GM23248 (cell line): ENCODE measurements at places on chromosomes 3 and 15.

- DNase-seq: peak; percentile 36
Measured at GRCh38 chr3:12895391-12896062, 54.2 kb upstream of the RPL32 start.

DNA sequence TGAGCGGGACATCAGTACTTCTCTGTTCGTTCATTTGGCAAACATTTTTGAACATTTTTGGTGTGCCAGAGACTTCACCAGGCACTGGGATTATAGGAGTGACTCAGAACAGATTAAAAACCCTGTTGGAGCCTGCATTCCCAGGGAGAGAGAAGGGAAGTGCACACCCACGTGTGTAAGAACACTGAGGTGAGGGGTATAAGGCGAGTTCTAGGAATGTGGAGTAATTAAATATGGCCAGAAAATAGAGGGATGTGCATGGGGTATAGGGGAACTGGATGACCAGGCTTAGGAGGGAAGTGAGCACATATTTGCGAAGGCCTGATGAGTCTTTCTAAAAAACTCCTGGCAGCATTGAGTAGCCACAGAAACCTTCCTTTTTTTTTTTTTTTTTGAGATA, 401.2 kb upstream of the C2CD4B start:
- DNase-seq: peak; percentile 66

DNA sequence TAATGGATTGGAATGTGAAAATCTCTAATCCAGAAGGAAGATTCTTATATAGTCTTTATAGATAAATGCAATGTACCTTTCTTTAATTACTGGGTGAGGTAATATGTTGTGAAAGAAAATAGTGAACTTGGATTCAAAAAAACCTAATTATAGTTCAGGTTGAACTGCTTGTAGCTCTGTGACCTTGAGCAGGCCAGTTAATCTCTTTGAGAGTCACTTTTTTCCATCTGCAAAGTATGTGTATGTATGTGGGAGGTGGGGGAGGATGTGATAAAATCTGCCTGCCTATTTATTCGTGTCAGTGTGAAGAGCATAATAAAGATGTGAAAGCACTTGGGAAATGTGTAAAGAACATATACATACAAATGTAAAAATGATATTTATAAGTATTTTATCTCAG, 34.4 kb downstream of the GLCE start:
- peak; percentile 4 for DNase-seq

GRCh38 chr3:194572944-194573491, 60.2 kb downstream of the TMEM44 start:
- DNase-seq: peak; percentile 67

- no peak for DNase-seq
Measured at GRCh38 chr3:159356606-159357005, 554.8 kb downstream of the MFSD1 start.

DNA sequence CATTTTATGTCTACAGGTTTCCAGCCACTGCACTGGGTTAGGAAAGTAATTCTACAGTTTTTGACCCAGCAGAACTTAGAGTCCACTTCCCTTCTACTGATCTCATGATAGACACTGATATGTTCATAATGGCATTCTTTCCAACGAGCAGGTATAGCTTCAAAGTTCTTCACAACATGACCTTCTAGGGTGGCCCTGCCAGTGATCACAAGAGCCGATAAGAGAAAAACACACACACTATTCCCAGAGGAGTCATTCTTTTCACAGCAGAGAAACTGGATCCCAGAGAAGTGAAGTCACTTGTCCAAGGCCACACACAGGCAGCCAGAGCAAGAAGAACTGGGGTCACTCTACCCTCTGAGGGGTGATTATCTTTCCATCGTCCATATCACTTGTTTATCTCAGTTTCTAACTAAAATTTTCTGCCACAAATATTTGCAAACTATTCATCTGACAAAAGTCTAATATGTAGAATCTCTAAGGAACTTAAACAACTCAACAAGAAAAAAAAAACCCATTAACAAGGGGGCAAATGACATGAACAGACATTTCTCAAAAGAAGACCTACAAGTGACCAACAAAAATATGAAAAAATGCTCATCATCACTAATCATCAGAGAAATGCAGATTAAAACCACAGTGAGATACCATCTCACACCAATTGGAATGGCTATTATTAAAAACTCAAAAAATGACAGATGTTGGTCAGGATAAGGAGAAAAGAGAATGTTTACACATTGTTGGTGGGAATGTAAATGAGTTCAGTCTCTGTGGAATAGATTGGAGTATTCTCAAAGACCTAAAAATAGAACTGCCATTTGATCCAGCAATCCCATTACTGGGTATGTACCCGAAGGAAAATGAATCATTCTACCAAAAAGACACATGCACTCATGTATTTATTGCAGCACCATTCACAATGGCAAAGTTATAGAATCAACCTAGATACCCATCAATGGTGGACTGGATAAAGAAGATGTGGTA, 31.5 kb downstream of the SPTSSB start:
- DNase-seq: no peak

DNA sequence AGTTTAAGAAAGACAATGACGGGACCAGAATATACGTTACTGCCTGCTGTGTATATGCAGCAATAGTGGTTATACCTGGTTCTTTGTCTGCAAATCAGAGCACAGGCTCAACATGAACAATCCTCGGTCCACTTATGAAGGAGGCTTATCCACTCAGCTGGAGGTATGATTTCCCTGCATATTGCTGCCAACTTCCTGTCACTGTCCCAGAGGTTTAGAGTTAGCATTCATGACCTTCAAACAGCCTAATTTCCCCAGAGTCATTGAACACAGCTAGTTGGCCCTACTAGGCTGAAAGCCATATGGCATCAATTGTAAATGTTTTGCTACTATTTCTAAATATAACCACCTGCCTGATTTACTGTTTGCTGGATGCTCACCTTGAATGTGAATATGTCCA, 224.9 kb upstream of the ZNF717 start:
- no peak for DNase-seq

GRCh38 chr3:121835465-121835801, 424 bp downstream of the EAF2 start:
- DNase-seq: peak; percentile 24

- DNase-seq: peak; percentile 67
Measured at GRCh38 chr3:29683018-29683993, 402.4 kb downstream of the RBMS3 start.

- DNase-seq: no peak
Measured at GRCh38 chr15:63178034-63178433, 11.4 kb upstream of the RAB8B start.

GRCh38 chr15:90565866-90566265, 36.1 kb downstream of the CRTC3 start:
- no peak for DNase-seq

DNA sequence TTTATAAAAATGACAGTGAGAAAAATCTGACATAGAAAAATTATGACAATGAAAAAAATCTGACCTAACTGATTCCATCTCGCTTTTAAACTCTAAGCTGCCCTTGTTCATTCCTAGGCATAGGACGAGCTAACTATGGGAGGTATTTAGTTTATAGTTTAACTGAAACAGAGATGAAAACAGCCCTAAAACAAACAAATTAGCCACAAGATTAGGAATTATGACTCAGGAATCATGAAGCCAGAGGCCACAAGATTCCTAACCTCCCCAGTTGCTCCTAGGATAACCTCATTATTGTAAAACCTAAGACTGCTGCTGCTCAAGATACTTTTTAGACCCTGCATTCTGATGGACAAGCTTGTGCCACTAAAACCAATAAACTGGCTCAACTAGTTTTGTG, 122.7 kb upstream of the MNS1 start:
- no peak for DNase-seq

GRCh38 chr3:64668582-64669510, 19.0 kb downstream of the ADAMTS9 start:
- no peak for DNase-seq
